Activated naive CD8-positive, alpha-beta T cell treated with anti-CD3 and anti-CD28 coated beads, Interleukin-2, amount 10 ng/mL, durations not matched to agents 7 days and 5 days (primary cell): ENCODE measurements at places on chromosomes 13 and 19. TPM values are rescaled to one million over a fixed set of nuclear protein-coding genes. Genes with fewer than 3 reads are reported as not detected.

DNA sequence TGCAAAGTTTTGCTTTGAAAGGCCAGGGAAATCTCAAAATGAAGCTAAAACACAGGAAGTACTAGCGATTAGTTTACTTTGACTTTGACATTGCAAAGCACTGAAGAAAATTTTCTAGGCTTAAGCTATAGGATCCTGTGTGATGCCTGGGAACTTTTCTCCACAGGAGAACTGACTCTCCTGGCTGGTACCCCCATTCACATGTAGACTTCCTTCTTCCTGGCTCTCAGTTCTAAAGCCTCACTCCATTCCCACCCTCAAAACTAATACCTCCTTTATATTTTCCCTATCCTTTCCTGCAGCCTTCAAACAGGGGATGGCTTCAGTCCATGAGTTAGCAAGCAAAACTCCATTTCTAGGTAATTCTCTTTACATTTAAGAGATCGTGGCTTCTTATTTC lies 189.5 kb downstream of the SLITRK1 start:
- H3K27me3 ChIP-seq, result peaks cover 2% of the 10 kb centered on the region
- H3K4me3 ChIP-seq, result no peak overlapping the region
- H3K27ac ChIP-seq, result no peak overlapping the region
- no peak for DNase-seq

SKA3 gene
- total RNA-seq, result 26.1 TPM

DNA sequence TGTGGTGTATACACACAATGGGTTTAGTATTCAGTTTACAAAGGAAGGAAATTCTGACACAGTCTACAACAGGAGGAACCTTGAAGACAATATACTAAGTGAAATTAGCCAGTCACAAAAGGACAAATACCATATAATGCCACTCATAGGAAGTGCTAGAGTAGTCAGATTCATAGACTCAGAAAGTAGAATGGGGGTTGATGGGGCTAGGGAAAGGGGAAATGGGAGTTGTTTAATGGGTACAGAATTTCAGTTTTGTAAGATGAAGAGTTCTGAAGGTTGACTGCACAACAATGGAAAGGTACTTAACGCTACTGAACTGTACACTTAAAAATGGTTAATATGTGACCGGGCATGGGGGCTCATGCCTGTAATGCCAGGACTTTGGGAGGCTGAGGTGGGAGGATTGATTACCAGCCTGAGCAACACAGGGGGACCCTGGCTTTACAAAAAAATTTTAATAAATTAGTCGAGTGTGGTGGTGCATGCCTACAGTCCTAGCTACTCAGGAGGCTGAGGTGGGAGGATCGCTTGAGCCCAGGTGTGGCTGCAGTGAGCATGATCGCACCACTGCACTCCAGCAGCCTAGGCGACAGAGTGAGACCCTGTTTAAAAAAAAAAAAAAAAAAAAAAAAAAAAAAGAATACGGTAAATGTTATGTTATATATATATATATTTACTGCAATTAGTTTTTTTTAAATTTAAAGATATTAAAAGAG lies 45.0 kb downstream of the SLC15A1 start:
- H3K36me3 ChIP-seq, result no peaks in the 10 kb centered on the region
- H3K27me3 ChIP-seq, result peaks cover 19% of the 10 kb centered on the region
- no peak overlapping the region for H3K27ac ChIP-seq
- DNase-seq, result no peak
- H3K4me3 ChIP-seq, result no peak overlapping the region

ZNF730 gene
- 1.6 TPM for total RNA-seq

GRCh38 chr13:64546371-64546770 lies 2683.8 kb downstream of the PCDH9 start:
- no peak overlapping the region for H3K27ac ChIP-seq
- no peaks in the 10 kb centered on the region for H3K27me3 ChIP-seq
- no peak for DNase-seq
- no peaks in the 10 kb centered on the region for H3K4me1 ChIP-seq

DENND1C gene
- 126 TPM for total RNA-seq

GRCh38 chr13:90032313-90032712 lies 1315.2 kb upstream of the MIR17HG start:
- H3K4me3 ChIP-seq, result no peak overlapping the region
- no peak overlapping the region for H3K27ac ChIP-seq
- H3K4me1 ChIP-seq, result no peaks in the 10 kb centered on the region
- H3K27me3 ChIP-seq, result no peaks in the 10 kb centered on the region
- no peak for DNase-seq

DNA sequence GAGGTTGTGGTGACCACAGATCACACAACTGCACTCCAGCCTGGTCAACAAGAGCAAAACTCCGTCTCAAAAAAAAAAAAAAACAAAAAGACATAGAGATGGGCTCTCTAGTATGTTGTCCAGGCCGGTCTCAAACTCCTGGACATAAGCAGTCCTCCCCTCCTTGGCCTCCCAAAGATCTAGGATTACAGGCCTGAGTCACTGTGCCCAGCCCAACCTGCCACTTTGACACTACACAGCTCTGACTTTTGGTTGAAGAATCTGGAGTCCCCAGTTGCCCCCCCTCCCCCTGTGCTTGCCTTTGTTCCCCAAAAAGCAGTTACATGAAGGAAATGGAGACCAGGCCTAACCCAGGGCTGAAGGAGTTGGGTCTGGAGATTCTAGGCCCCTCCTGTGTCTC lies 12.9 kb downstream of the CARM1 start:
- H3K27ac ChIP-seq, result no peak overlapping the region
- peaks cover 6% of the 10 kb centered on the region for H3K4me1 ChIP-seq
- no peaks in the 10 kb centered on the region for H3K36me3 ChIP-seq
- H3K4me3 ChIP-seq, result no peak overlapping the region
- no peak for DNase-seq
